Activated CD4-positive, alpha-beta T cell treated with anti-CD3 and anti-CD28 coated beads for 24 hours (primary cell): ENCODE measurements at places on chromosomes 7 and 10.

DNA sequence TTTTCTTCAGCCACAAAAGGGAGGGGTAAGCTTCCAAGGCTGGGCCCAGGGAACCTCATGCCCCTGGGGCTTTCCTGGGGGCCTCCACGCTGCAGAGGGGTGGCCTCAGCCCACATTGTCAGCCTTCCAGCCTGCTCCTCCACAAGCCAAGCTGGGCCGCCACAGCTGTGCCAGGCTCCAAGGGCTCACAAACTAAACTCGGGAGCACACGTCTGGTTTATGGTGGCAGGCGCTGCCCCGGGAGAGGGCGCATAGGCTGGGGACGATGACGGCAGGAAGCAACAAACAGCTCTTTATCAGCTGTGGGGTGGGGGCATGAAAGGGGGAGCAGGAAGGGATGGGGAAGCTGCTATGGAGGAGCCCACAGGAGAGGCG, 6.3 kb upstream of the CDH23 start:
- no peak for DNase-seq

GRCh38 chr10:27944005-27944404, 54.9 kb downstream of the ODAD2 start:
- no peak for DNase-seq

DNA sequence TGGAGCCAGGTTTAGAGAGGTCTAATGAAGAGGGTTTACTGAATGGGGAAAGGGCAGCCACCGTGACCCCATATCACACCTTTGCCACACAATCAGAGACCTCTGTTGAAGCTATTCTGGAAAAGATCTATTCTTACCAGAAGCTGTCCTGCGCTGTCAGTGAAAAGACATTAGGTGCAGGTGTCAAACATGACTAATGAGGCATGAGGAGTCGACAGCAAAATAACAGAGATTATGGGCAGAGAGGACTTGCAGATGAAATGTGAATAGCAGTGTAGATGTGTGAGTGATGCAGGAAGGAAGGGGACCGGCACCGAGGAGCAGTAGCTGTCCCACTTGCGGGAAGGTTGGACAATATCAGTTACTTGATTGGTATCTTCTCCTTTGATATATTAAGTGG, 627.7 kb upstream of the GALNT17 start:
- DNase-seq = no peak

DNA sequence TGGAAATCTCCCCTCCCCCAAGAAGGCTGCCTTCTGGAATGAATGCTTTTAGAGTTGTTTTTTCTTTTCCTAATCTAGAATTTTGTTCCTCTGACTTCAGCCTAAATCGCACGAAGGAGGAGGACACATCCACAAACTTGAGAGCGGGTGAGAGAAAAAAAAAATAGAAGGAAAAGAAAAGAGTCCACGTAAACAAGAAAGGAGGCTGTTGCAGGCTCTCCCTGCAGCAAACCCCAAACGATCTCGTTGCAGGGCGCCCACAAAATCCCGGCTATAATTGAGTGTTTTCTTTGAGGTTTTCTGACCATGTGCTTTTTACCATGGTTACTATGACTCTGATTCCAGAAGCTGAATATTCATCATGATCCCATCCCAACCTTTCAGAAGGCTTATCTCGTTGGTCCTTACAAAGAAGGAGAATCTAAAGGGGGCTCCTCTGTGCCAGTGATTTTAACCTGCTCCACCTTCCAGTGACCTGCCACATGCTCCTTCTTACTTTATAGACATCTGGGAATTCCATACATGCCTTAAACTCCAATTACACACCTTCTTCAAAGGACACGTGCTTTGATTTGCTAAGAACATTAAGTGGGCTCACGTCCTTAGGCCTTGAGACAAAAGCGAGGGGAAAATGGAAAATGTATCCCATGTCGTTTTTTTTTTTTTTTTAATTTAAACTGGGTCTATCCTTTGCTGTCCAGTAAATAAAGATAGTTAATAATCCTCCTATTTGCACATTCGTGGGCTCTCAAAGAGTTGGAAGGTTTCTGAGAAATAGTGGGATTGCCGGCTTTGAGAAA, 5.8 kb downstream of the TWIST1 start:
- DNase-seq = no peak

GRCh38 chr10:29790207-29790606, 155.4 kb upstream of the SVIL start:
- no peak for DNase-seq

DNA sequence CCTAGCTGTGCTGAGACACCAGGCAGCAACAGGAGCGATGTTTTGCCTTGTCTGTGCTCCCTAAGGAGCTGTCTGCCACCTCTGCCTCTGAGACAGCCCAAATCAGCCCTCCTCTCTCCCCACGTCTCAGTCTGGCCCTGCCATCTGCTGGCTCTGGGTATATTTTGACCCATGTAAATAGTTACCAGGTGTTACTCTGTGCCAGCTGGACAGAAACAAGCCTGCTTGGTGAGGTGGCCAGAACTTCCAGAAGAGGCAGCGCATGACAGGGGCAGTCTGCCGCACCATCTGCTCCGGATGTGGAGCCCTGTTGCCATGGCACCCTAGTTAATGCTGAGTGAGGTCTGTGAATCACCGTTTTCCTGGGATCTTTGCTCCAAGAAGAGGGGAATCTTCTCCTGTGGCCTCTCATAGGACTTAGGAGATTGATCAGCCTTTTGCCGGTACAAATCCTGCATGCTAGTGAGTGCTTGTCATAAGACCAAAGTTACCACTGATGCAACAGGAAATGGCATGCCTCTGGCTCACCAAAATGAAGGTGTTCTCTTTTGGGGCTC, 31.8 kb downstream of the GSTO2 start:
- no peak for DNase-seq

DNA sequence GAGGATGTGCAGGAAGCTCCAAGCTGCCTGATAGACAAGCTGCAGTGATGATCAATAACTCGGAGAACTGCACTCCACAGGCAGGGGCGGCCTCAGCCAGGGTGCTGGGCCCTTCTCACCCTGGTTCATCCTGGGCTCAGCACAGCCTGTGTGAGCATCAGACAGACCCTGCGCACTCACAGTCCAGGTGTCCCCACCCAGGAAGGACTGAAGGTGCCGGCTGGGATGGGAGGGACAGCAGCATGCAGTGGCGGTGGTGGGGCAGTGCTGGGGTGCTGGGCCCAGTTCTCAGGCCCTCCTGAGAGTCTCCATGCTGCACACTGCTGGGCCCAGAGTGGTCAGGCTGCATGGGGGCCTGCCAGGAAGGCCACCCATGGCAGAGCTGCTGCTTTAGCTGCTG, 74.1 kb downstream of the ITIH5 start:
- no peak for DNase-seq

DNA sequence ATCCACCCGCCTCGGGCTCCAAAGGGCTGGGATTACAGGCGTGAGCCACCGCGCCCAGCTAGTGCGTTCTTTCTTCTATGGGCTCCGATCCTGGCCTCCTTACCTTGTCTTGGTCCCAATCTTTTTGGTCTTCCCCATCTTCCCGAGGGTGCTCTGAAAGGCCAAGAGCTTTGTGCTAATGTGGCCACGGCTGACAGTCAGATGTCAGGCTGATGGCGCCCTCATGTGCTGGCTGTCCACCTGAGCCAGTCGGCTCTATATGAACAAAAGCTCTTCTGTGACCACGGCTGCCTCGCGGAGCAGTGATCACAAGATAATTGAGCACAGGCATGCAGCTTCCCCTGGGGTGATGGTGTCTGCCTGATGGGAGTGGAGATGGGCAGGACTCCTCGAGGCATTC, 11.0 kb upstream of the AHCYL2 start:
- no peak for DNase-seq

DNA sequence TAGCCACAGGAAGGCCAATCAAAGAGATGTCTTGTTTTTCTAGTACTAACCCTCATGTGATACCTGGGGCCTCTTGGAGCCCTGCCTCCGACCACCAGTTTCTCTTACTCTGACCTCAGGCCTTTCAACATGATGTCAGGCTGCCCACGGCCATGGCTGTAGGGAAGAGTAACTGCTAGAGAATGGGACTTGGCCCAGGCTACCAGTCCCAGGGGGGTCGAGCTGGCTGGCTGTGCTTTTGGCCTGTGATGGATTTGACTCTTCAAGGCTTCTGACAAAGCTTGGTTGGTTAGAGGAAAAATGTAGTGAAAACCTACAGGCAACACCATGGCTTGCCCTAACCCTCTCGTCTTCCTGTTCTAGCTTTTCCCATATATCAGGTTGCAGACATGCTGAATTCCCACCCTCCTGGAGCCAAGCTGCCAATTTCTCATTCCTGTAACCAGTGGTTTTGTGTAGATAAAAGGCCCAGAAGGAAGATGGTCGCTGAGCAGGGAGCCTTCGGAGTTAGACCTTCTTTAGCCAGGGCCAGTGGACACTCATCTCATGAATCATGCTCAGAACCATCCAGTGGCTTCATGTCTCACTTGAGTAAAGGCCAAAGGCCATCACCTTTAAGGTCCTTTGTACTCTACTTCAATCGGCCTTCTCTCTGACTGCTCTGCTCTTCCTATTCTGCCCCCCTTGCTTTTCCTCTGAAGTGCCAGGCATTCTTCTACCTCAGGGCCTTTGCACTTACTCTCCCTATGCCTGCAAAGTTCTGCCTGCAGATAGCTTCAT, 19.7 kb downstream of the SUFU start:
- no peak for DNase-seq
